Foreskin keratinocyte (primary cell): ENCODE measurements at places on chromosomes 12 and 14. TPM values are rescaled to one million over a fixed set of nuclear protein-coding genes. Genes with fewer than 3 reads are reported as not detected.

DNA sequence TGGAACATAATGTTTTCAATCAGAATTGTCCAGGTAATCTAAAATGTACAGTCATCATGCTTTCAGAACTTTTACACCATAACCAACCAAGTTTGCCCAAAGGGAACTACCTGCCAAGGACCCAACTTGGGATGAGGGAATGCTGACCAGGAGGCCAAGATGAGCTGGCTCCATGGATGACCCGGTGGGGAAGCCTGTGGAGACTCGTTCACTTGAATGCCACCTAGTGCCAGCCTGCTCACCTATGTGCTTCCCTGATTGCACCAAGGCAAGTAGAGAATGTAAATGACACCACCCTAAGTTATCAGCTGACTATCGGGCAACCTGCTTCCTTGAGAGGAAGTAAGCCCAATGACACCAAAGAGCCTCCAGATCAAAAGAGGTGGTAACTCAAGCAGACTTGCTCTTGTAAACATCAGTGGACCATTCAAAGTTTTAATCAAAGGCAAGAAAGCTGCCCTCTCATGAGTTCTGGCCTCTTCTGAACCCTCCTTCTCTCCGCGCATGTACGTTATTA is 137.3 kb downstream of the TTC7B start:
- peak; percentile 20 for DNase-seq

DNA sequence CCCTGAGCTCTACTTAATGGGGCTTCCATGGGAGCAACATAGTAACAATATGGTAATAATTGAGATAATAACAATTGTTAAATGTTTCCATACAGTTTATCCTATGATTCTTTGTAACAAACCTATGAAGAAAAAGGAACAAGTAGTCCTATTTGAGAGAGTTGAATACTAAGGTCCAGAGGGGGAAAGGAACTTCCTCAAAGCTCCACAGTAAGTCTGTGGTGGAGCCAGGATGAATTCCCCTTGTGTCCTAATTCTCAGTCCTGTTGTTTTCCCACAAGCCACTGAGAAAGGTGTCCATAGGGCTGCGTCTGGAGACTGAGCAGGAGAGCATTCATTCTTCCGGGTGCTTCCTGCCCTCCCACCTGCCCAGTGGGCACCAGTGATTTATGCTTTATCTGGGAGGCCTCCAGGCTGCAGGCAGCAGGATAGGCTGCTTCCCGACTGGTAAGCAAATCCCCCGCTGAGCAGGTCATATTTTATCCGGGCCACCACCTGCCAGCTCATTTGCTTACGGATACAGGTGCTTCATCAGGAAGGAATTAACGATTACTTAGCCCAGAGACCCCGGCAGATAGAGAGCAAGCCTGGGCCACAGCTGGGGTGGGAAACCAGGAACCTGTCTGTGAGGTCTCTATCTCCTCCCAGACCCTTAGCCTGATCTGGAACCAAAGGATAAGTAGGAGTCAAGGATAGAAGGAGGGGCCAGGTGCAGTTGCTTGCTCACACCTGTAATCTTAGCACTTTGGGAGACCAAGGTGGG is 33.9 kb upstream of the FAM222A start:
- DNase-seq, result no peak

- no peak for DNase-seq
Observed at GRCh38 chr12:52125476-52125900, 46.0 kb downstream of the SMIM41 start.

DNA sequence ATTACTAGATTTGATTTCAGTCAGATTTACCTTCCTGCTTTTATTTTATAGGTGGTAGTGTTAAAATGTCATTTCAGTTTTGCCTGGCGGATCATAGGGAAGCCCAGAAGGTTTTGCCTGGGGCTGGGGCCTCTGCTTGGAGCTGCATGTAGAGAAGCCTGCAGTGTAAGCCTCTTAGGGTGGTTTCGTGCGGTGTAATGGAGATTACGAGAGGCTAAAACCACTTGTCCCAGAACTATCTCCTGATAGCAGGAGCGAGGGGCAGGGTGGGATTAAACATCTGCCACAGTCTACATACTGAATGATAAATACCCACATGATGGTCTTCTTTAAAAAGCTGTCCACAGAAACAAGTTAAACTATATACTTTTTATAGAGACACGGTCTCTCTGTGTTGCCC is 35.0 kb upstream of the DICER1 start:
- DNase-seq, result no peak

Gene RTN1
- not detected in 2 replicates for total RNA-seq

Gene AKAP3
- total RNA-seq, result 1.2 and 1.7 TPM in 2 replicates
